ENCODE measurements at places on chromosomes 13 and 19.

DNA sequence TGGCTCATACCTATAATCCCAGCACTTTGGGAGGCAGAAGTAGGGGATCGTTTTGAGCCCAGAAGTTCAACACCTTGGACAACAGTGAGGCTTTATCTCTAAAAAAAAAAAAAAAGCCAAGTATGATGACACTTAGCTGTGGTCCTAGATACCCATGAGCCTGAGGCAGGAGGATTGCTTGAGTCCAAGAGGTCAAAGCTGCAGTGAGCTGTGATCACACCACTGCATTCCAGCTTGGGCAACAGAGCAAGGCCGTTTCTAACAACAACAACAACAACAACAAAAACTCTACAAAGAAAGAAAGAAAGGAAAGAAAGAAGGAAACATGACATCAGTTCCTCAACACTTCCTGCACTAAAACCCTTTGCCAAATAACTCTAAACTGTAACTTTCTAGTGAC is 265.1 kb upstream of the DACH1 start:
- DNase-seq: no peak

DNA sequence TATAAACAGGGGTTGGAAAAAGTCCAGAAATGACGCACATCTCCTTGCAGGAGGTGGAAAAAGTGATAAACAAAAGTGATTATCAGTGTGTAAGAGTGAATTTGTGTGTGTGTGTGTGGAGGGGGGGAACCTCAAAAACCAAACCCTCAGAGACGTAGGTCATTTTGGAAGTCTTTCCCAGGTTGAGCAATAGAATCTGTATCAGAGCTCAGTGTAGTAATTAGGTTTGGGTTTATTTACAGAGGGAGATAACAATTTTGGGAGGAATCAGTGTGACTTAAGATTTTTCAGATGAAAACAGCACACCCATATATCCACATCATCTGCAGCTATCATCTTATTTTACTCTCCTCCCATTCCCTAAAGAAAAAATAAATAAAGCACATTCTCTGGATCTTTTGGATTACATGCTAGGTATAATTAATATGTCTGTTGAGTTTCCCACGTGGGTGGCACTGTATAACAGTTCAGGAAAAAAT is 406.4 kb downstream of the FGF9 start:
- DNase-seq: no peak

- no peak for DNase-seq
These were observed 792.1 kb upstream of the ARGLU1 start for GRCh38 chr13:107360010-107360409.

DNA sequence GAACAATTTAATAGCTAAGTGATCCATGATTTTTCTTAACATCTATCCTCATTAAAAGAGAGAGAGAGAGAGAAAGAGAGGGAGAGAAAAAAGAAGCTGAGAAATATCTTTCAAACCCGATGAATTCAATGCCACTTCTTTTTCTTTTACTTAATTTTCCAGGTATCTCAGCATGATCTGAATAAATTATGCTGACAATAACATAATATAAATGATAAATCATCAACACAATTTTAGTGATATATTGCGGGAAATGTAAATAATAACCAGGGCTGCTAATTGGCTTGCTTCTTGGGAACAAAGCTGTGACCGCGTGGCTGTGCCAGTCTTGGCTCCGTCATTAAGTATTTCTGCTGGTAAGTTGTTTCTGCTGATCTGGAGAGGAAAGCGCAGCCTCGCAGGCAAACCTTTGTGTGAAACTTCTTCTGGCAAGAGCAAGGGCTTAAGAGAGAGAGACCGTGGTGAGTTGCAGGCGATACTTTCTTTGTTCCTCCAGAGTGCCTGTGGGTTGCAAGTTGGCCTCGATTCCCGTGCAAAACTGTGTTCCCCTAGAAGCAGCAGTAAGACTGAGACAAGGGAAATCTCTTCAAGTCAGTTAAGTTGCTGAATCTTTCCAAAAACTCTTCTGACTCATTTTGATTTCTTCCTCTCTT is 489.1 kb upstream of the TSHZ3 start:
- no peak for DNase-seq

DNA sequence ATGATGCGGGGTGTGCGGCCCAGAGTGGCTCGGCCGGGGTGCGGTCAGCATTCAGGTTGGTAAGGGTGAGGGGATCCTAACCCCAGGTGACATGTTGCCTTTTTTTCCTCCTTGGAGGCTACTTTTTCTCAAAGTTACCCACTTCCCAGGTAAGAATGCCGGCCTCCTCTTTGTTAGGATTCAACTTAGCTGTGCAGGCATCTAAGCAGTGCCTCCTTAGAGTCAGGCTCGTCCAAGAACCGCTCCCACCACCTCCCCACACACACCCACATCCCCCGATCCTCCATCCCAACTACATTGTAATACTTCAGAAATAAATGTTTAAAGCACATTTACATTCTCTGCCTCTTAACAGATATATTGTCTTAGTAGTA is 733 bp upstream of the ENOX1 start:
- DNase-seq: no peak

GRCh38 chr19:32098968-32099367 is 246.4 kb upstream of the ZNF507 start:
- no peak for DNase-seq

GRCh38 chr13:45833663-45834375 is 17.7 kb downstream of the SIAH3 start:
- DNase-seq: no peak

GRCh38 chr13:95579303-95579702 is 26.8 kb downstream of the CLDN10 start:
- no peak for DNase-seq

DNA sequence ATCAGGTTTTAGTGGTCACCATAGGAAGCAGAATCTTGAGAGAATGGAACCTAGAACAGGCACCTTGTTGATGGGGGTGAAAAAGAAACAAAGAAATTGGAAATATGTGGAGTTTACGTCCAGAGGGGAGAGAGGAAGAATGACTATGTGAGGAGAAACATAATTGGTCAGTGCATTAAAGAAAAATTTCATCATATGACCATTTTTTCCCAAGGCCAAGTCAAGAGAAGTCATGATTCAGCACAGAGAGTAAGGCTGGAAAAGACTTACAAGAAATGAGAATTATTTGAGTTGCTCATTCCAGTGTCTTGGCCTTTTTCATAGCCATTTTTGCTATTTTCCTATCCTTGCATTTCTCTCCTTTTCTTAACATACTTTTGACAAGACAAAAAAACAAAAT is 421.7 kb downstream of the EFNB2 start:
- DNase-seq: no peak

DNA sequence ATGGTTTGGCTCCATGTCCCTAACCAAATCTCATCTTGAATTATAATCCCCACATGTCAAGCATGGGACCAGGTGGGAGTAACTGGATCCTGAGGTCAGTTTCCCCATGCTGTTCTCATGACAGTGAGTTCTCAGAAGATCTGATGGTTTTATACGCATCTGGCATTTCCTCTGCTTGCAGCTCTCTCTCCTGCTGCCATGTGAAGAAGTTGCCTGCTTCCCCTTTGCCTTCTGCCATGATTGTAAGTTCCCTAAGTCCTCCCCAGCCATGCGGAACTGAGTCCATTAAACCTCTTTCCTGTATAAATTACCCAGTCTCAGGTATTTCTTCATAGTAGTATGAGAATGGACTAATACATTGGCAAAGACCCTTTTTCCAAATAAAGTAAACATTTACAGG is 96.8 kb downstream of the TSHZ3 start:
- no peak for DNase-seq

- DNase-seq: no peak
These were observed 400 bp downstream of the PLEKHG2 start for GRCh38 chr19:39412867-39413271.

DNA sequence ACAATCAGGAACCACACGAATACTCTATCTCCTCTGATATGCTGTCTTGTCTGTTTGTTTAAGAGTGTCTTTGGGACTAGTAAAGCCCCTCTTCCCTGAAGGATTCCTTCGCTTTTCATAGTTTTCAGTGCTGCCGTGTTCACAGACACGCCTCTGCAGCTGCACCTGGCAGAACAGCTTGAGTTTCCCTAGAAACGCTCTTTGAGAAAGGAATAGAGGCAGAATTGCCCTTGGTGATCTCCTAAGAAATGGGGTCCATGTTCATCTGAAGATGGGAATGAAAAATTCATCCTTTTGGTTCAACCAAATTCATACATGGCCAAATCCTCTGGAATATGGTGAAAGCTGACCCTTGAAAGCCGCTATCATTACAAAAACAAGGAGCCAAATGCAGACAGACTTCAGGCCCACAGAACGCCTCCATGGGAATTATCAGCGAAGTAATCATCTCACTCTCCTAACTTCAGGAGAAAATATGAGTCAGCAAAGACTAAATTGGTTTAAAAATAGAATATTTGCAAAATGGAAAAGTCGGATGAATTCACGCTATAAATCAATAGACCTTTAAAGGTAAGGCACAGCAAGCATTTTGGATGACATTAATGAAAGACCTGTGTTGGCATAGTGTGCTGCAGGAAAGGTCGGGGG is 5.5 kb downstream of the SACS start:
- DNase-seq: no peak

GRCh38 chr13:106500445-106500844 is 35.0 kb downstream of the EFNB2 start:
- no peak for DNase-seq

DNA sequence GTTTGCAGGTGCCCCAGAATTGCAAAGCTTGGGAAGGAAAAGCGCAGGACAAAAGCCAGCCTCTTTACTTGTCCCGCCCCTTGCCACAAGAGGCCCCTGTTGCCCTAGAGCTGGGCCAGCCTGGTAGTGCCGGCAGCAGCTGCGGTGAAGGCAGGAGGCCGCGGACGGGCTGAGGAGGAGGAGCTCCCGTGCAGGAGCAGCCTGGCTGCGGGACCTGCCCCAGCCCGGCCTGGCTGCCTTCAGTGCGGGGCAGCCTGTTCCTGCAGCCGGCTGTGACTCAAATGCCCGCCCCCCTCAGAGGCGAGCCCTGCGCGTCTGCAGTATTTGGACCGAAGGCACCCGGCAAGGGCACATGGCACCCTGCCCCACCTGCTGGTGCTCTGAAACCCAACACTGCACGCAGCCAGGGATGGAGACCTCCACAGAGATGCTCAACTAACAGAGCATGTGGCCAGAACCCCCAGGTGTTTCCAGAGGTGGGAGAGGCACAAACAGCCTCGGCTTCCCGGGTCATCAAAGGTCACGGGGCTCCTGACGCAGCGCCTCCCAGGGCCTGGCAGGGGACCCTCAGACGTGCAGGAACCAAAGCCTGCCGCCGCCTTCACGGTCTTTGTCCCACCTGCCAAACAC is 29.7 kb downstream of the NAXD start:
- DNase-seq: peak; percentile 49

DNA sequence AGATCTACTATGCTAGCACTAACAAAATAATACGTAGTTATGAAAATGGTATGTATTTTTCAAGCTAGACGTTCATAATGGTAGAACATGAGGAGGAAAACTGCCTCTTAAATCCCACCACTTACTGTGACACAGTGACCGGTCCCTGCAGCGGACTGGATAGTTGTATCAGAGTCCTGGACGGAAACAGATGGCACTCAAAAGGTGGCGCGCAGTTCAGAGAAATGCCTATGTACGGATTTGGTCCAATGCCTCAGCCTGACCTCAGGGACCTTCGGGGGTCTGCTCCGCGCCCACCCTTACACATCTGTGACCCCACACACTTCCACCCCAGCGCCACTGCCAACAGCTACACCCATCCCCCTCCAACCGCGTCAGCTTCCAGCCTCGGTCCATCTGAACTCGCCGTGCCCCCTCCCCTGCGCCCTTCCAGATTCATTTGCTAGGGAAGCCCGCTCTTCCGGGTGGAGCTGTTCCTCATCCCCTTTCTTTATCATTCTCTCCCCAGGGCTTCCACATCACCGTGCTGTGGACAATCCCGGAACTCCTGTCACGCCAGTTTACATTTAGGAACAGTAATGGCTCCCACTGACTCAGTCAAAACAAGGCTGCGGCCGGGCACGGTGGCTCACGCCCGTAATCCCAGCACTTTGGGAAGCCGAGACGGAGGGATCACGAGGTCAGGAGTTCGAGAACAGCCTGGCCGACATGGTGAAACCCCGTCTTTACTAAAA is 792 bp upstream of the LENG8 start:
- no peak for DNase-seq

GRCh38 chr19:58154679-58155648 is 4.4 kb upstream of the ZNF329 start:
- DNase-seq: peak; percentile 95

DNA sequence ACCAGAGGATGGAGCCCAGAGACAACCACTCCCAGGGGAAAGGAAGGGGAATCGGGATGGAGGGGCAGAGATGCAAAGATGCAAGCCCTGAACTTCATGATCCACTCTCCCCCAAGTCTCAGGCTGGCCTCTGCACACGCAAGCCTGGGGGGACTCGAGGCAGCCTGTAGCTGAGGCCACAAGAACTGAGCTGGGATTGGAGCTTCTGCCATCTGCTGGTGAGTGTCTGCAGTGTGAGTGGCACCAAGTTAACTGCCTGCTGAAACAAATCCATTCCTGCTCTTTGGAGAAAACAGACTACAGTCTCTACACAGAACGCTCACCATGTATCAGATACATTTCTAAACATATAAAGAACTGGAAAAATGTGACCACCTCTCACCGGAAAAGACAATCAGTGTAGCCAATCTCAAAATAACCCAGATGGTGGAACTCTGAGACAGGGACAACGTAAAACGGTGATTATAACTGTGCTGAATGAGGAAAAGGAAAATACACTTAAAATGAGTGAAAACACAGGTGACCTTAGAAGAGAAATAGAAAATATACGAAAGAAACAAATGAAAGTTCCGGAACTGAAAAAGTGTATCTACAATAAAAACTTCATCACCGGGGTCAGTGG is 62.1 kb downstream of the KLF2 start:
- DNase-seq: peak; percentile 57

DNA sequence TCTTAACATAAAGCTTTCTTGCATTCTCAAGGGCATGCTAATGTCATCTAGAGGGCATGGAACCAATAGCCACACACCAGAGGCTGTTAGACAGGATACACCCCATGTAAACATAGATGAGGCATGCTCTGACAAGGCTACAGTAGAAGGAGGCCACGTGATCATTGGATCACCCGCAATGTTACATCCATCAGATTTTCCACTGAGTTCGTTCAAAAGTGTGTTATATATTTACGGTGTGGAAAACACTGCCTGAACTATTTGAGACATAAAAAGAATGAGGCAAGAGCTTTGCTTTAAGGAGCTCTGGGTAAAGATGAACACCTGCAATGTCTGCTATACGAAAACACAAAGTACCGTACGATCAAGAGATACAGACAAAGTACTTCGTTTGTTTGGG is 817.5 kb upstream of the SLC10A2 start:
- DNase-seq: no peak

DNA sequence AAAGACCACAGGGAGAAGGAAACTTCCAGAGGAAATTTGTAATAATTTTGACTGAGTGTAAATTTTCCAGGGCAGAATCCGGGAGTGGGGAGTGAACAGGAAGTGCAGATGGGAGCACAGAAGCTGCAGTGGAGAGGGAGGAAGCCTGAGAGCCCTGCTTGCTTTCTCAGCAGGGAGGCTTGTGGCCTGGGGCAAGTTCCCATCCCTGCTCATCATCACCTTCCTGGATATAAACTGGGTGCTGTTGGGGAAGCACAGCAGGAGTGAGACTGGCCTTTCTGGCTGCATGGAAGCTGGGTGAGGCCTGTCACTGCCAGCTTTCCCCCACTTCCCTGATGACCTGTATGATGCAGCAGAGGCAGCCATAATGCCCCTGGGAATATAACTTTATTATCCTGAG is 532.9 kb downstream of the SLITRK6 start:
- no peak for DNase-seq

Measured in central memory CD4-positive, alpha-beta T cell (primary cell).